Lower lobe of right lung (tissue), 2 donors: ENCODE measurements at places on chromosomes 16 and 17. TPM values are rescaled to one million over a fixed set of nuclear protein-coding genes. Genes with fewer than 3 reads are reported as not detected.

VMO1 gene
- total RNA-seq, result 9.9 TPM

DNA sequence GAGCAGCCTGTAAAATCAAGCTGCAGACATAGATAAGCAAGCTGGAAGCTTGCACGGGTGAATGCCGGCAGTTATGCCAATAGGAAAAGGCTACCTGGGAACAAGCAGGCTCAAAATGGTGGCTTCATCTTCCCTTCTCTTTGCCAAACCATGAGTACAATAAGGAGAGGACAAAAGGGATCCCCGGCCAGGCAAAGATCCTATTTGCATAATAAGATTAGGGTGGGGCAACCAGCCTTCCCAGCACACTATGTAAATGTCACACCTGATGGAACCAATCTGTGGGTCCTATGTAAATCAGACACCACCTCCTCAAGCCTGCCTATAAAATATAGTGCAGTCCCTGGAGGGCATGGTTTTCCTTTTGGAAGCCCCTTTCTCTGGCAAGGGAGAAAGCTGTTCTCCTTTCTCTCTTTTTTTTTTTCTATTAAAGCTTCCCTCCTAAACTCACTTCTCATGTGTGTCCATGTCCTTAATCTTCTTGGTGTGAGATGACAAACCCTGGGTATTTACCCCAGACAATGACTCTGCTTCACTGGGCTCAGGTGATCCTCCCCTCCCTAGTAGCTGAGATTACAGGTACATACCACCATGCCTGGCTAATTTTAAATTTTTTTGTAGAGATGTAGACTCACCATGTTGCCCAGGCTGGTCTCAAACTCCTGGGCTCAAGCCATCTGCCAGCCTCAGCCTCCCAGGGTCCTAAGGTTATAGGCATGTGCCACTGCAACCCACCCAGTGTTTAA lies 44.2 kb downstream of the PSMD12 start:
- no peaks in the 10 kb centered on the region for H3K4me1 ChIP-seq
- H3K27me3 ChIP-seq, result no peaks in the 10 kb centered on the region
- no peak overlapping the region for H3K4me3 ChIP-seq
- no peaks in the 10 kb centered on the region for H3K36me3 ChIP-seq
- no peak overlapping the region for H3K27ac ChIP-seq

GRCh38 chr17:43674394-43674793 lies 12.7 kb upstream of the MEOX1 start:
- peaks cover 14% of the 10 kb centered on the region for H3K4me1 ChIP-seq
- H3K36me3 ChIP-seq, result no peaks in the 10 kb centered on the region
- no peak overlapping the region for H3K4me3 ChIP-seq
- no peak overlapping the region for H3K27ac ChIP-seq

DNA sequence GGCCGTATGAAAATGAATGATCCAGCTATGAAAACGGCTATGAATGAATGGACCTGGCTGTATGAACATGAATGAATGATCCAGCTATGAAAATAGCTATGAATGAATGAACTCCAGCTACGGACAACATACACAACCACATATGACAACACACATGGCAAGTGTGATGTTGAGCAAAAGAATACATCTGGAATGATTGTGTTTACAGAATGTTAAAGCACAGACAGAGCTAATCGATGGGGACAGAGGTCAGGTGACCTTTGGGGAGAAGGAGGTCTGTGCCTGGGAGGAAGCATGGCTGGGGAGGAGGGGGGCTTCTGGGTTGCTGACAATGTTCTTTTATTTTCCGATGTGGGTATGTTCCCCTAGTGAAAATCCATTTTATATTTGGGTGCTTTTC lies 174.0 kb upstream of the WSCD1 start:
- no peak overlapping the region for H3K27ac ChIP-seq
- no peaks in the 10 kb centered on the region for H3K4me1 ChIP-seq
- no peaks in the 10 kb centered on the region for H3K36me3 ChIP-seq
- H3K27me3 ChIP-seq, result no peaks in the 10 kb centered on the region
